ENCODE measurements at places on chromosomes 6 and 20.

DNA sequence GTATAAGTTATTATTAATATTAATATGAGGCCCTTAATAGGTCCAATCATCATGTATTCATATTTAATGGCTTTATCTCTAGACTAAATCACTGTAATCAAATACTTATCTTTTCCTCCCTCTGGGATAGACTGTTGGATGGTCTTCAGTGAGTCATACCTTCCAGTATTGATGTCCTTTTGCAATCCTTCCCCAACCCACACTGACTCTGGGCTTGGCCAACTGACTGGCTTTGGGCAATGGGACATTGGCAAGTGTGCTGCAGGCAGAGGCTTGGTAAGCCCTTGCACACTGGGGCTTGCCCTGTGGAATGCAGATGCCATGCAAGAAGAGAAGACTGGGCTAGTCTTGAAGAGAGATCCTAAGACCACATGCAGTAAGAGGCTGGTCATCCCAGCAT, 136.6 kb downstream of the CCDC170 start:
- DNase-seq, result no peak

- no peak for DNase-seq
Measured at GRCh38 chr20:19460386-19460785, 247.9 kb downstream of the SLC24A3 start.

- no peak for DNase-seq
Measured at GRCh38 chr6:170367241-170367640, 60.7 kb downstream of the FAM120B start.

- DNase-seq, result no peak
Measured at GRCh38 chr20:47453167-47453782, 48.4 kb upstream of the NCOA3 start.

DNA sequence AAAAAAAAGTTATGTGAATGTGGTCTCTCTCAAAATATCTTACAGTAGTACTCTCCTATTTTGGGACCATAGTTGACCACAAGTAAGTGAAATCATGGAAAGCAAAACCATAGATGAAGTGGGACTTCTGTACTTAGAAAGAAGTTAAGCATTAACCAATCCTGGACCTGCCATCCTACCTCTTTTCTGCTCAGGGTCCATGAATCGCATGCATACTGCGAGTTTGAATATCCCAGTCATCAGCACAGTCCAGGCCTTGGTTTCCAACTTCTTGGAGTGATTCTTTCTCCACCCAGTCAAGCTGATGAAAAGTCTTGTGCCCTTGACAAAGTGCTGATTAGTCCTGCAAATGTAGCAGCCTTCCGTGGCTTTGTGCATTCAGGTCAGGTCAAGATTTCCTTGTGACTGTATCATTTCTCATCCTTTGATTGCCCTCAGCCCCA, 46.0 kb downstream of the RNF217 start:
- no peak for DNase-seq

DNA sequence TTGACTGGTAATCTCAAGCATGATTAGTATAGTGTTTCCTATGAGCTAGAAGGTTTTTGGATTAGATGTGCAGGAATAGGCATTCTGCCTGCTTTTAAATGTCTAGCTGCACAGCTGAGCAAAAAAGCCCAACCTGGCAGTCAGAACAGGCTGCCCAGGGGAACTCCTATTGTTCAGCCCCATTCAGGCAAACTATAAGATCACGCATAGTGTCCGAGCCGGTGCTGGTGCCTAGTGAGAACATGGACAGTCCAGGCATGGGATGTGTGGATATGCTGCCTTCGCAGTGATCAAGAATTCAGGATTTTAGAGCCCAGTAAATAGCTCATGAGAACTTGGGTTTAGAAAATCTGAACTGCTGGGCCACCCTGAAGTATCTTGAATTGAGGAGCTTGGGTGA, 348.8 kb downstream of the UTRN start:
- no peak for DNase-seq

- no peak for DNase-seq
Measured at GRCh38 chr6:41439524-41440418, 104.4 kb downstream of the NCR2 start.

DNA sequence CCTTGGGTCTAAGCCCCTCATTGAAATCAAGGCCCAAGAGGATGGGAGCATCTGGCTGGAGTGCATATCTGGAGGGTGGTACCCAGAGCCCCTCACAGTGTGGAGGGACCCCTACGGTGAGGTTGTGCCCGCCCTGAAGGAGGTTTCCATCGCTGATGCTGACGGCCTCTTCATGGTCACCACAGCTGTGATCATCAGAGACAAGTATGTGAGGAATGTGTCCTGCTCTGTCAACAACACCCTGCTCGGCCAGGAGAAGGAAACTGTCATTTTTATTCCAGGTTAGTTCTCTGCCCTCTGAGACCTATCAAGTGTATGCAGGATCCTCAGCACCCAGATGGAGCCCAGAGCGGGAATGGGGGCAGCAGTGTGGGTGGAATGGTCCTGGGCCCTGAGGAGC, 5.1 kb downstream of the BTN2A2 start:
- no peak for DNase-seq

DNA sequence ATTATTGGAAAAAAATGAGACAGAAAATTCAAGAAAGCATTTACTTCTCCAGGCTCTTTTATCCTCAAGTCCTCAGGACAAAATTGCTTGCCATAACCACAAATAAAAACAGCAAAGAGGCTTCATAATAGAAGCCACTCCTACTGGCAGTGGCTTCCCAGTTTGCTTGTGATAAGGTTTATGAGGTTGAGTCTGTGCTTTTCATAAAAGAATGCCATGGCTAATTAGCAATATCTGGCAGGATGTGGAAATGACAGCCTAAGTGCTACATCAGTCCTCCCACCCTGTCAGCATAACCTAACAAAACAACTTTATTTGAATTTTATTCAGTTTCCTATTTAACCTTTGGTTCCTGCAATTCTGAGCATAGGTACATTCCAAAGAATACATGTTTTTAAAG, 80.9 kb upstream of the HTR1E start:
- DNase-seq, result no peak

GRCh38 chr6:91590191-91590590, 1003.3 kb upstream of the MAP3K7 start:
- DNase-seq, result no peak

GRCh38 chr6:53273370-53273769, 75.4 kb downstream of the ELOVL5 start:
- DNase-seq, result no peak

DNA sequence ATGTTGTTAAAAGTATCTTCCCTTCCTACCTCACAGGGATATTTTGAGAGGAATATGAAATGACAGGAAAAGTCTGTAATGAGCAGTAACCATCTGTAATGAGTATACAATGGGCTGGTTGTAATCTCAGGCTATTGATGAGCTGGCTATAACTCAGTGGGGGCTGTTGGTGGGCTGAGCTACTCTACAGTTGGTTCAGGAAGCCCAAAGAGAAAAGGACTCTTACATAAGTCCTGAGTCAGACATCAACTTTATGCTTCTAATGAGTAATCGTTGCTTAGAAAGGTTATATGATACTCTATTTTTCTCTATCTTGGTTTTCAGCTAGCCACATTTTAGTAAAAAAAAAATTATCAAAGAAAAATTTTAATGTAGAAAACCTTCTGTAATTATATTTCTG, 26.4 kb downstream of the ZNF391 start:
- DNase-seq, result no peak

GRCh38 chr6:166713434-166714186, 86.6 kb upstream of the RPS6KA2 start:
- peak; percentile 17 for DNase-seq

DNA sequence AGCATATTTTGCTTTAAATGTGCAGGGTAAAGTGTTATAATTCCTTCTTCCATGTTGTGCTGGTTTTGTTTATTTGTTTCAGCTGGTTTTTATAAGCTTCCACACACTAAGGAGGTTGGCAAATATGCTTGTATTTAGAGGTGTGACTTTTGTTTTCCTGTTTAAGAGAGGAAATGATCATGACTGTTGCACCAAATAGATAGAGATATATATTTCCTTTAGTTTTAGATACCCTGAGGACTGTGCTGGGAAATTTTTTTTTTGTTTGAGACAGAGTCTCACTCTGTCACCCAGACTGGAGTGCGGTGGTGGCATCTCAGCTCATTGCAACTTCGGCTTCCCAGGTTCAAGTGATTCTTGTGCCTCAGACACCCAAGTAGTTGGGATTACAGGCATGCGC, 5.8 kb downstream of the TBPL1 start:
- no peak for DNase-seq
